IPS DF 19.7 (cell line): ENCODE measurements at places on chromosomes 5 and 9.

- DNase-seq = peak; percentile 92
These were observed 15.6 kb downstream of the DNM1 start for GRCh38 chr9:128218518-128219389.

GRCh38 chr5:57366744-57367143, 115.9 kb downstream of the ACTBL2 start:
- no peak for DNase-seq

DNA sequence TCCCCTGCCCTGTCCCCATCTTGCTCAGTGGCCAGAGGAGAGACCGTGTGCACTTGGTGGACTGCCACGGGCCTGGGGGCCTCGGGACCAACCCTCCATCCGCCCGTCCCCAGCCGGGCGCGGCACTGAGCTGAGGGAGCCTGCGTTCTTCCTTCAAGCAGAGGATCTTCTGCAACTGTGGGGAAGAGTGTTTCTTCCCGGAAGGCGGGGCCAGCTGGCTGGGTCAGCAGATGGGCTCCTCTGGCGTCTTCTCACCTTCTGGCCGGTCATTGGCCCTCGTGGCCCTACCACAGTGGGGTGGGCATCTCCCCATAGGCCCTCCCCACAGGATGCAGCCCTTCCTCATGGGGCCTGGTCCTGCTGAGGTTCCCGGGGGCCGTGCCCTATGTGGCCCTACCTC, 17.4 kb downstream of the RXRA start:
- DNase-seq = no peak

- DNase-seq = peak; percentile 63
These were observed at the start of gene ZNF483 for GRCh38 chr9:111525056-111525977. TSS of gene ZNF483 (plus strand) at chr9:111525179. CDS start at chr9:111527396, 2,217 bp downstream.

DNA sequence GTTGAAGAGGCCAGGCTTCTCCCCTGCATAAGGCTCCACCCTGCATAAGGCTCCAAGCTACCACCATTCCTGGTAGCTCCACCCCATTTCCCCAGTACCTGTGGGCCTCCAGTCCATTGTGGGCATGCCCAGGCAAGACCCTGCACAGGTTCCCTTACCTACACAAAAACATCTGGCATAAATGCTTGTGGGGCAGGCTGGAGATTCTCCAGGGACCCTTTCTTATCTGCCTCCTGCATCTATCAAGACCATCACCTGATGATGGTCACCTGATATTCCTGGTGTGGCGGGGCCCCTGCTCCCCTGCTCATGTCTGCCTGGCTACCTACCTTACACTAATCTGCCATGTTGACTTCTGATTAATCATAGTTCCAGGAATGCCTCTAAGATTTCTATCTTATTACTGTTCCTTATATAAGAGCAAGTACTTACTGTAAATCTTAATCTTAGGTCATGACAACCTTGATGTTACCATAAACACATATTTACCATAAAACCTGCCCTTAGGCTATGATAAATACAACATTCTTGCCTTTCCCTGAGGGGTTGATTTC, 41.0 kb downstream of the FGD3 start:
- no peak for DNase-seq

- DNase-seq = no peak
These were observed 90.2 kb downstream of the FBXO4 start for GRCh38 chr5:42015254-42015653.

GRCh38 chr9:110141227-110141793, 66.6 kb downstream of the C9orf152 start:
- no peak for DNase-seq

- no peak for DNase-seq
These were observed 105.6 kb downstream of the ARSB start for GRCh38 chr5:78879516-78879915.

DNA sequence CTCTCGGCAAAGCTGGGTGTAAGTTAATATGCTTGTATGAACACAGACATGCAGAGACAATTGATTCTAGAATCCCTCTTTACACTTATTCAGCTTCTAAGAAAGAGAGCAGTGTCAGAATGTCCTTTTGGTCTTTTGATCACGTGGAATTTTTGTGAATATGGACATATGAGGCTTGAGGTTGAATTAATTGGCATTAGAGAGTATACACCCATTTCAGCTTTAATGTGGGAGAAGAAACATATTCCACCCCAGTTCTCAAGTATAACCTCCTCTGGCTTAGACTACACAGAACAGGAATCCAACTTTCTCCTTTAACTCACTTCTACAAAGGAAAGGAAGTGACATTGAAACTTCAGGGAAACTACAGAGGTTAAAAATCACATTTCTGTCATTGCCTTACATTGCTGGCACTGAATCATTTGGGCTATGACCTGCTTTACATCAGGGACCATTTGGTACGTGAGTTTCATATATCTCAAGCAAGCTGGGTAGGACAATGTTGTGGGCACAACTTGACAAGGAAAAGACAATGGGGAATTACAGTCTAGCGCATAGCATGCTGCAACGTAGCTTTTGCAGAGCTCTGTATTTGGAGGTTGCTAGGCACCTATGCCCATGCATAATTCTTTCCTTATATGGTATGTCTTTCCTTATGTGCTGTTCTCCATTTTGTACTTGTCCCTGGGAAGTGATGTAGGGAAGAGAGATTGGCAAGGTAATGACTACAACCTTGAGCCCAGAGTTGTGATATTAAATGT, 19.5 kb downstream of the DAB2 start:
- no peak for DNase-seq

- no peak for DNase-seq
These were observed 36.8 kb upstream of the C5orf58 start for GRCh38 chr5:170195961-170196360.

- DNase-seq = no peak
These were observed 34.8 kb upstream of the EFNA5 start for GRCh38 chr5:107705402-107706014.

DNA sequence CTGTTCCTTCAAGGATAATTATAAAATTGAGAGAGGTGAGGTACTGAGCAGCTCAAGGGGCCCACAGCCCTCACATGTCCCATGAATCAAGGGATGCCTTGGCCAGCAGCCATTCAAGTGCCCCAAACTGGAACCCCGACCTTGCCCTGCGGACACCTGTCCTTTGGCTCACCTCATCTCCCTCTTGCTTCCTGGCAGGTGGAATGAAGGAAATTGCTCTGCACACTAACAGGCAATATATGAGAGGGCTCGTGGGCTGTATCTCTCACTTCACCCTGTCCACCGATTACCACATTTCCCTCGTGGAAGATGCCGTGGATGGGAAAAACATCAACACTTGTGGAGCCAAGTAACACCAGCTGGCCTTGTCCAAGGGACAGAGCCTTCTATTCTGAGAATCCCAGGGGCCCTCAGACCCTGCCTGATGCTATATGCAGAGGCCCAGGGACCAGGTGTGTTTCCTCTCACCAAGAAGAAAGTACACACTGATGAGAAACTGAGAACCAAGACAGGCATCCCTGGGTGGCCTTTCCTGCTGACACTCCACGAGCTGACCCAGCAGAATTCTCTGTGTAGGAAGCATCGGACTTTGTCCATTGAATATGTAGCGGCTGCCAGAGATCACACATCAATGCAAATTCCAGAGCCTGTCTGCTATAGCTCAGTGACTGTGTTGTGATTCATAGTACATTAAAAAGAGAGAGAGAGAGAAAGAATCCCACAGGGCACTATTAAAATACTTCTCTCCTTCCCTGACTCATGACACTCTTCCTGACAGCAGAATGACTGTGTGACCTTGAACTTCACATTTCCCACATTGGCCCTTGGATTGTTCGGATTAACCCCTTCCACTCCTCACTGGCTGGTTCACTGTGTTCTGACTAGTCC, 92.6 kb downstream of the LIFR start:
- no peak for DNase-seq

DNA sequence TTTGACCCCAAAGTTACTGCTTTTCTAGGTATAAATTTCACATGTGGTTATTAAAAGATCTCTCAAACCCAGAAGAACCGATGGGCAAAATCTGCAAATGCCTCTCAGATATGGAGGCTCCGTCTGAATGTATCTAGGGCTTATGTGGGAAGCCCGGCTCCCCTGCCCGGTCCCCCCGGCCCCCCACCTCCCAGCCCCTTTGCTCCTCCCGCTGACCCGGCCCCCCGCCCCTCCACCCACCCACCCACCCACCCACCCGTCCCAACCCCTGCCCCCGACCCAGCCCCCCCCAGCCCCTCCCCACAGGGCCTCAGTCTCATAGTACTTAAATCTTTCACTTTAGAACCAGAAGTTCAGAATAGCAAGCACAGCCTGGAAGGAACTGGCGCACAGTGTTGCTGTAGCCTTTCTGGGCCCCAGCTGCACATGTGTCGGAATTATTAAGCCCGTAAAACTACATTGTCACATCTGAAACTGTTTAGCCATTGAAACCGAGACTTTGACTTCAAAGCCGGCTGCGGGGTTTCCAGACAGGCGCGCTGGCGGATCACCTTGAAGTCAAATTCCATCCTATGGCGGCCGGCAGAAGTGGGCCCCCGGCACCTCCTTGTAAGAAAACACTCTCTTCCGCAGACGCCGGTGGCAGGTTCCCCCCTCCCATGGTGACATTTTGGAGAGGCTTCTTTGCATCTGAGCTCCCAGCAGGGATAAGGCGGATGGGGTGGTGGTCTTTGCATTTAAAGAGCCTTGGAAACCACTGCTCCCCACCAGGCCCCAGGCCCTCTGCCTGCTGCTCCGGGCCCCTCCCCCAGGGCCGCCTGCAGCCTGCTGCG, 12.8 kb downstream of the NKD2 start:
- no peak for DNase-seq

GRCh38 chr5:175285261-175285660, 158.7 kb downstream of the DRD1 start:
- DNase-seq = no peak

DNA sequence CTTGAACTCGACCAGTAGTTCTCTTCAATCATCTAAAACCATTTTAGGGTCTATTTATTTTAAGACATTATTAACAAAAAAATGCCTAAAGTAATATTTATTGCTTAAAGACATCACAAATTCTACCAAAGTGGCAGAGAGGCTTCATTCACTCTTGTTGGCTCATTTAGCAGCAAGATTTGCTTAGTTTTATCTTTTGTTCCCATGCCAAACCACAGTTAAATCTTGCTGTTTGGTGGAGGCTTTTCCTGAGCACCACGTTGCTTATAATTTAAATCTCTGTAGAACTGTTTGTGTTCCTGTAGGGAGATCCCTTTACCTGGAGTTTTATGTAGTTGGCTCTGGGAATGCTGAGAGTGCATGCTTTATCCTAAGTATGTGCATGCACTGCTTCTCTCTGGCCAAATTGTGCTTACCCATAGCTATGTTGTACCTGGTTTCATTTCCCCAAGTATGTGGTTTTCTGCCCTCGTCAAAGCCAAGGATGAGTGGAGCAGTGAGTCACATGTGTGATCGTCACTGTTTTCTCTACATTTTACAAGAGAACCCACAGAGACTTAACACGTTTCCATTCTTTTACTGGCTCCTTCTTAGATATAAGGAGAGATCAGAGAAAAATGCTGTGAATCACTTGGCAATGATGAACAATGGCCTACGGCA, 42.1 kb upstream of the MAST4 start:
- DNase-seq = no peak

GRCh38 chr9:95481000-95481399, 35.8 kb downstream of the PTCH1 start:
- DNase-seq = no peak
